ENCODE measurements at places on chromosomes 3 and 15. TPM values are rescaled to one million over a fixed set of nuclear protein-coding genes. Genes with fewer than 3 reads are reported as not detected.

GRCh38 chr3:144104186-144104585, 132.6 kb downstream of the DIPK2A start:
- DNase-seq: no peak

DNA sequence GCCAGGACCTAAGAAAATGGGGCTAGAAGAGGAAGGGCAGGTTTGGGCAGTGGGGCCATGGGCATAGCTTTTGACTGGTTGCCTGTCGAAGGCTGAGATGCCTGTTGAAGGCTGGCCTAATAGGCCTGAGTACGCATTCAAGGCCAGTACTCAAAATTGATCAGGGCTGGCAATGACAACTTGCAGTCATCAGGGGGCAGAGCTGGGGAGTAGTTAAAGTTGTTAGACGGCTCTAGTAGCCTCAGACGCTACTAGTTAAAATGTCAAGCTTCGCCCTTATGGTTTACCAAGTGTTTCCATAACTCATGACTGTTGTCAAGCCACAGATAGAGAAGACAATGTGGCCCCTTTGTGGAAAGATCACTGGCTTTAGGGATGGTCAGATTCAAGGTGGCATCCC, 28.7 kb downstream of the SPG21 start:
- DNase-seq: no peak

- no peak for DNase-seq
These were observed 708 bp downstream of the SEC22A start for GRCh38 chr3:123202451-123202850.

GRCh38 chr3:20240154-20240883, 54.3 kb upstream of the SGO1 start:
- no peak for DNase-seq

DNA sequence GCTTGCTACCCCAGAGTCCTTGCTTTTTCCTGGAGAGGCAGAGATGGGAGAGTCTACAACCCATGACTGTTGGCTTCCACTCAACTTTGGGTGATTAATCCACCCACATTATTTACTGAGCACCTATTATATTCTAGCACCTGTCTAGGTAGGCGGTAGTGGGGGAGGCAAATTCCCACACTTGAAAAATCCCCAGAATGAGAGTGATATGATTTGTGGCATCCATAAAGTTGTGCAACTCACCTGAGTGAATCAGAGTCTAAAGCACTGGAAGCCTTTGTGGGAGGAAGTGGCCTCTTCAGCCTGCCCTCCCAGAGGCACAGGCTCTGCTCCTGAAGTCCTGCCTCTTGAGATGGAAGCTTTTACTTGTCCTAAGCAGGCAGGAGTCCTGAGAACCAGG, 40.4 kb upstream of the CTNNB1 start:
- no peak for DNase-seq

DNA sequence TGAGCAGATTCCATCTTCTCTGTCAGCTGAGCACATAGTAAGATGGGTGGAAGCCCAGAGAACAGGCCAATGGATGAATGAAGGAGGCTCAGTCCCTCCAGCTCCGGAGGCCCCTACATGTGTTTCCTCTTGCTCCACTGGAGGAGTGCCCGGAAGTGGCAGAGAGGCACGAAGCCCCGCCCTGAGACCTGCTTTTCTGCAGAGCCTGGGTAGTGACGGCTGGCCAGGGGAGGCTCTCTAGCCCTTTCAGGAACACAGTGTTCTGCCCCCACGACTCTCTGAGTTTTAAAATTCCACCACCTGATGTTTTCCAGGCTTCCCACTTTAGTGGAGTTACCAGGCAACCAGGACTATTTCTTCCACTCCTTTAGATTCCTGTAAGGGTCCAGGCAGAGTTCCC, 149.4 kb upstream of the SLC6A11 start:
- DNase-seq: peak; percentile 21

- no peak for DNase-seq
These were observed 75.7 kb upstream of the EPHB3 start for GRCh38 chr3:184485906-184486305.

GRCh38 chr15:85417276-85417675, 36.9 kb downstream of the AKAP13 start:
- no peak for DNase-seq

GRCh38 chr3:168288511-168289401, 193.0 kb upstream of the GOLIM4 start:
- no peak for DNase-seq

DNA sequence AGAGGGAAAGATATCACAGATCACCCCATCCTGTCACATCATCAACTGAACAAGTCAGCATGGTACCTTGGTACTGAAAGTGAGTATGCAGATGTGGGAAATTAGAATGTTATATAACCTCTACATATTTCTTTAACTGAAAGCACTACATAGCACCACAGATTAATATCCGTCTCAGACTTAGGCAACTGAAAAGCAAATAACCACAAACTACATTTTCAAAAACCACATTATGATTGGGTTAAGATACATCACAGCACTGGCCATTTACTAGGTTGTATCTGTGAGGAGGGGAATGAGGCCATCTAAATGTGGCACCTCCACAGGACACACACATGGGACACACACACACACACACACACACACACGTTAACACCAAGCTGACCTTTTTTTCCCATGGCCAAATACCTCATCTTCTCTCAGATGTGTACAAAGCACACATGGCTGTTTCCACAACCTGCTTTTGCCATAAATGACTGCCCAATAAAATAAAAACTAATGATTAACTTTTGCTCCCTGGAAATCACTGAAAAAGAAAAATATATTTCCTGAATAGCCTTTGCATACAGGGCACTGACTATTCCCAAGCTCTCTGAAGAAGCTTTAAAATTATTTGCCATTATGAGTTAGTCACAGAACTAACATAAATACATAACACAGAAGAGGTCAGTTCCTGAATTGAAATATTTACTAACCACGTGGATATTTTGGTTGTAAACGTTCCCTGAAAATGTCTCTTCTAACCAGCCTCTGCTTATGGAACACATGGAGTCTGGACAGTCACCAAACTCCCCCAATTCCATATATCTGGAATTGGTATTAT, 60.1 kb downstream of the SUMF1 start:
- DNase-seq: no peak

GRCh38 chr15:69659454-69660050, 206.9 kb downstream of the RPLP1 start:
- no peak for DNase-seq

GRCh38 chr3:112956351-112956750, 18.6 kb downstream of the CD200R1 start:
- no peak for DNase-seq

GRCh38 chr3:52277071-52277964, 1.1 kb downstream of the WDR82 start:
- peak; percentile 77 for DNase-seq

- no peak for DNase-seq
These were observed 28.3 kb upstream of the AP3B2 start for GRCh38 chr15:82737975-82738374.

- DNase-seq: no peak
These were observed 4.5 kb upstream of the TAFA4 start for GRCh38 chr3:68936856-68937255.

GRCh38 chr15:85748729-85749128, 46.0 kb downstream of the KLHL25 start:
- DNase-seq: no peak

DNA sequence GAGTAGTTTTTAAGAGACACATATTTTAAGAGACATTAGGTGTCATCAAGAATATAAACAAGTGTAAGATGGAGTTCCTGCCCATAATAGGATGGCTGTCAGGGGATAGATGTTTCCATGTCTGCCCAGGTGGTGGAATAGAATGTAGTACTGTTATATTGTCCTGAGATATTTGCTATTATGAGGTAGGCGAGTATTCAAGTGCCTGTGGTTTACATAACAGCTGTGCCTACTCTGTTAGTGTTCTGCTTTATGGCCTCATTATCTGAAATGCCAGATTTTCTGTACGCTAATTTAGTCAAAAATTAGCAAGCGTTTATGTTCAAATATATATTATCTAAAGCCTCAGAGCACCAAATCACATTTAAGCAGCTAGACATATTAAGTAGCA, 360.2 kb upstream of the ROPN1 start:
- no peak for DNase-seq

DNA sequence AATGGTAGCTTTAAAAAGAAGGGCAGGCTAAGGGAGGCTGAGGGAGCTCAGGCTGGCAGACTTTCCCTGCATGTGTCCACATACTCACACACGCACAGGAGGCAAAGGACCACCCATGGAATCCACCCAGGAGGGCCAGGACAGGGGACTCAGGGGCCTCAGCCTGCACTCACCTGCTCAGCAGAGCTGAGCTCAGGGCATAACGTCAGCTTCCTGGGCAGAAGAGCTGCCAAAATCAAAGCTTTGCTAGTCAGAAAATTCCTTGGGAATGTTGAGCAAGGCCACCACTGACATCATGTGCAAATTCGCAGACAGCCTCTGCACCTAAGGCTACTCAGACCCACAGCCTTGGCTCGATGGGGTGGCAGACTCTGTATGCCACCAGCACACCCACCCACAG, 16.4 kb upstream of the ALAS1 start:
- no peak for DNase-seq

DNA sequence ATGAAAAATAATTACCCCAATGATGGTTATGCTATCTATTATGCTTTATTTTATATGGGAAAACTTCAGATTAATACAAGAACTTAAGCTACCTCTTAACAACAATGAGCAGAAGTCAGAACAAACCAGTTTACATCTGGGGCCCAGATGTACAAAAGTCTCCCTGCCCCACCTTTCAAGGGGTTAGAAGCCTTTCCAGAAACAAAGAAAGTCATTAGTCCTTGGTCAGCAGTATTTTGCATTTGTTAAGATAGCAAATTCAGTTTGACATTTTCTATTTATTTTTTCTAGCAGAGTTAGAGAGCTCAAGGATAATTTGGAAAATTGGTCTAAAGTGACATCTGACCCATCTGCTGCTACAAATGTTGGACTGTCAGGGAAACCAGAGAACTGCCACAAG, 478.7 kb upstream of the UBE2E2 start:
- no peak for DNase-seq

GRCh38 chr3:174216946-174217718, 642.0 kb upstream of the NAALADL2 start:
- DNase-seq: no peak

GRCh38 chr3:46954178-46954577, 22.4 kb downstream of the CCDC12 start:
- DNase-seq: no peak

- no peak for DNase-seq
These were observed 42.1 kb upstream of the ACTC1 start for GRCh38 chr15:34837246-34838016.

DNA sequence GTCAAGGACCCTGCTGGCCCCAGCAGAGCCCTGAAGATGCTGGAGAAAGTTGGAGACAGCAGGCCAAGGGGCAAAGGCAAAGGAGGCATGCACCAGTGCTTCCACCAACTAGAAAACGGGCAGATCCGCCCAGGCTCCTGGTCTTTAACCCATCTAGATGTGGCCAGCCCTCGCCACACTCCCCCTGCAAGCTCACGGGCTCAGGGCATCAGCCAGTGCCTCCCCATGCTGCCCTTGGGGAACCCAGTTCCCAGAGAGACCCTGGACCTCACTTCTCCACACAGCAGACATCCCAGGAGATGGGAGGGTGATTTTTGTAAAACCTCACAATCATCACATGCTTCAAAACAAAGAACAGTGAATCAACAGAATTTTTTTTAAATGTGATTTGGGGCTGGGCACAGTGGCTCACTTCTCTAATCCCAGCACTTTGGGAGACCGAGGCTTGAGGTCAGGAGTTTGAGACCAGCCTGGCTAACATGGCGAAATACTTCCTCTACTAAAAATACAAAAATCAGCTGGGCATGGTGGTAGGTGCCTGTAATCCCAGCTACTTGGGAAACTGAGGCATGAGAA, 24.5 kb downstream of the CYFIP1 start:
- DNase-seq: no peak

GRCh38 chr15:28005004-28005527, 94.0 kb downstream of the OCA2 start:
- no peak for DNase-seq

DNA sequence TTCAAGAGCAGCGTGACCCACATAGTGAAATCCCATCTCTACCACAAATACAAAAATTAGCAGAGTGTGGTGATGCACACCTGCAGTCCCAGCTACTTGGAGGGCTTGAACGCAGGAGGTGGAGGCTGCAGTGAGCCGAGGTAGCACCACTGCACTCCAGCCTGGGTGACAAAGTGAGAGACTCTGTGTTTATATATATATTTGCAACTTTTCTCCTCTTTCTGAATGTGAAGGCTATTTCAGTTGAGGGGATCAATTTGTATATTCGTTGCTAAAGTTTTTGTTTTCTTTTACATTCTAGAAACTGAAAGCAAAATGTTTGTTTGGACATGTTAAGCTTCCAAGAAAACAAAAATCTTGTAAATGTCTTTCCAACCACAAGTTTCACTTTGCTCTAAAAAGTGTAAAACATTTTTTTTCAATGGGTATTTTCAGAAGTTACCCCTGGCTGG, 29.8 kb upstream of the FAM98B start:
- no peak for DNase-seq

DNA sequence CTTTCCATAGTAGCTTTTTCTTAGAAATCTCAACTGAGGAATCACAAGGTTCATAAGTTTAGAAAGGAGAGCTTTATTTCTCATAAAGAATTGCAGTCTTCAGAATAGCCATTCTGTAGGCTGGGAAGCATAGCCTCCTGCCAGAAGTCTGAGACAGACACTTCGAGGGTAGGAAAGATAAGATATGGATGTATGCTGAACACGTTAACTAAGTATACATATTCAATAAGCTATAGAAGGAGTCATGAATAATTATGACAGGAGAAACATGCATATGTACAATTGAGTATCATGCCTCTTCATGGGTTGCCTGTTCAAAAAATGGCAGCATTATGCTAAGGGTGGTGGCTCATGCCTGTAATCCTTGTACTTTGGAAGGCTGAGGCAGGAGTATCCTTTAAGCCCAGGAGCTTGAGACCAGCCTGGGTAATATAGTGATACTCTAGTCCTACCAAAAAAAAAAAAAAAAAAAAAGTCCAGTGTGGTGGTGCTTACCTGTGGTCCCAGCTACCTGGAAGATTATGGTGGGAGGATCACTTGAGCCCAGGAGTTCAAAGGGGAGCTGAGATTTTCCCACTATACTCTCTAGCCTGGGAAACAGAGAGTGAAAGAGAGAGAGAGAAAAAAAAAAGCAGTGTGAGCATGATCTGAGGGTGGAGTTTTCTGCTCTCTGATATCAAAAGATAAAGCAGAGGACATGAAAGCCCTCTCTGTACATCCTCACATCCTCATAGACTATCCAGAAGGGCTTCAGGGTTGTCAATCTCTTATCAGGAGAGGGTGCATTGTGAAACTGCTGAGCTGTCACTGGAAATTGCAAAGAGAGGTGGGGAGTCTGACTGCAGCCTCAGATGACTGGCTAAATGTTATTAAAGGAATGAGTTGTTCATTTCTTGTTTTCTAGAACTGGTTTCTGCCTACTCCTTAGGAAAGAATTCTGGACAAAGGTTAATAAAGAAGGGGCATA, 23.6 kb upstream of the CADPS start:
- no peak for DNase-seq

Gene POPDC2
- total RNA-seq: 53.2 TPM

Gene PIK3R4
- total RNA-seq: 27.7 TPM

Gene C3orf70
- 20.0 TPM for total RNA-seq

Gene CACNA2D2
- 1.8 TPM for total RNA-seq

Gene CLDND1
- total RNA-seq: 69.4 TPM

Gene STRIT1
- total RNA-seq: 0.72 TPM

Gene CCR3
- not detected for total RNA-seq

Gene PRSS50
- total RNA-seq: 0.17 TPM

Gene P2RY12
- 7.6 TPM for total RNA-seq

Gene EXD1
- 0.12 TPM for total RNA-seq

Gene SI
- total RNA-seq: 0.03 TPM

Gene TMEM212
- total RNA-seq: not detected

Gene MCF2L2
- total RNA-seq: 1.8 TPM

Gene UTS2B
- total RNA-seq: 2.6 TPM

Gene ARHGEF26
- total RNA-seq: 56.7 TPM

Data from mucosa of gallbladder (tissue), 1 donor.